CD4-positive, alpha-beta T cell treated with Interleukin-1 beta for 1 hour (primary cell): ENCODE measurements at places on chromosomes 5 and 9.

- no peak for DNase-seq
Measured at GRCh38 chr9:72983512-72984225, 30.8 kb upstream of the ALDH1A1 start.

- no peak for DNase-seq
Measured at GRCh38 chr5:90356622-90357021, 52.9 kb downstream of the CETN3 start.

GRCh38 chr5:172180936-172181335 lies 7.1 kb downstream of the STK10 start:
- peak; percentile 47 for DNase-seq

GRCh38 chr9:105114964-105115728 lies 129.3 kb upstream of the SLC44A1 start:
- peak; percentile 78 for DNase-seq

DNA sequence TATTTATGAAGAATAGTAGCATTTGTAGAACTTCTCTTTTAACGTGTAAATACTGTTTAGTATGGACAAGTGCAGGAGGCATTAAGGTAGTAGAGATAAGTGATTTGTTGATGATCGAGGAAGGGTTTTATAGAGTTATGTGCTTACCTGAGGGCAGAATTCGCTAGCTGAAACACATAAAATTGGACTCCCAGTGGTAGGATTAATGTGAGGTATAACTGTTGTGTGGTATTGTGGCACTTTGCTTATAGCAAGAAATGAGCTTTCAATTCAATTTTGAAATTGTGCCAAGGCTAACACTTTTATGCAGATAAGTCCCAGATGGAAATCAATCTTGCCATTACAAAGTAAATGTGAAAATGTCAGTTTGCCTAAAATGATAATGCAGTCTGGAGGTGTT lies 1.2 kb downstream of the AP3S1 start:
- no peak for DNase-seq

GRCh38 chr9:14406463-14406862 lies 92.5 kb upstream of the NFIB start:
- no peak for DNase-seq

DNA sequence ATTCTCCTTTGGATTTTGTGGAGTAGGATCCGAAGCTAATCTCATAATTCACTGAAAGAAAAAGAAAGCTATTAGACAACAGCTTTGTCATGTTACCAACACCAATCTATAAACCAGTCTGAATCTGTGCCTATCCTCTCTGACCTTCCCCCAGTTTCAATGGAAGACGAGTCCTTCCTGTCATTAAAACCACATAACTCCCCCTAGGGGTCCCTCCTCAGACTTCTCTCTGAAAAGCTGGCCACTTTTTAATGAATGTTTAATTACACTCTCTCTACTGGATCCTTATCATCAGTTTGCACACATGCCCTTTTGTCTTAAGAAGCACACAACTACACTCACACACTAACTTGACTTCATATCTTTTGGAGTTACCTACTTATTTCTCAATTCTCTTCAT lies 98.0 kb upstream of the TSLP start:
- no peak for DNase-seq

DNA sequence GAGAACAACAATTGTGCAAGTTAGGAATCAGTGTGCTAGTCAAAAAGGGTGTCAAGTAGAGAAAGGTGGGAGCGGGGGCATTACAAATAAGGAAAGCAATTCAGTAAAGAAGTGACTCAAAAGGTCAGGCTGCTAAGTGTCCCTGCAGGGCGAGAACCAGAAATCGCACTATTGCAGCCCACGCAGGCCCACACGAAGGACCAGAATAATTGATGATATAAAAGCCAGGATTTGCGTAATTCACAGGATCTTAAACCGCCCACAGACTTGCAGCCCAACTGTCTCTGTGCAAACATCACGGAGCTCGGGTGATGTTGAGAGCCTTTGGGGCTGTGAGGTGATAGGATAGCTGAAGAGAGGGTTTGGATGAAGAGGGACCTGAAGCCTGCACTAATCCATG lies 349.0 kb downstream of the BRINP1 start:
- DNase-seq = no peak

GRCh38 chr5:56734091-56734694 lies 81.2 kb upstream of the MAP3K1 start:
- DNase-seq = no peak

DNA sequence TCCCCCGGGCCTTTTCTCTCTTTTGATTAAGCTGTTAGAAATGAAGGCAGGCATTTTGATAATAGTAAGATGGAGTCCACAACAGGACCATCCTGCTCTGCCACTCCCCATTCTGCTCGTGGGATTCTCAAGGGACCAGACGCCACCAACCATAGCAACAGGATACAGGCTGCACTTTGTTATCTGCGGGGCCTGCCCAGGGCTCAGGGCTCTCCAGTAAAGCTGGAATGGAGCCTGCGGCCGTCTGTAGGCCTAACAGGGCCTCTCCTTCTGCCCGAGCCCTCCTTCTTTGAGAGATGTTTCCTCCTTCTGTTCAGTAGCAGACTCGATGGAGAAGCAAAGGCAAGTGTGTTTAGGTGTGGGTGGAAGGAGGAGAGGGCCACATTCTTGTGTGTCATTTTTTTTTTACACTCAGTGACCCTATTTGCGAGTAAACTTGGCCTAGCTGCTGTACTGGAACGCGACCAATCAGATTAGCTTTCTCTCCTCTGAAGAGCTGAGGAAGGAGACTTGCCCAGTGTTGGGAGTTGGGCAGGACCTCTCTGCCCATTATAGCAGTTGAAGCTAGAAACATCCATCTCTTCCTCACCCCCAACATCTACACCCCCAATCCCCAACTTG lies 8.9 kb upstream of the EPB41L4B start:
- DNase-seq = no peak

DNA sequence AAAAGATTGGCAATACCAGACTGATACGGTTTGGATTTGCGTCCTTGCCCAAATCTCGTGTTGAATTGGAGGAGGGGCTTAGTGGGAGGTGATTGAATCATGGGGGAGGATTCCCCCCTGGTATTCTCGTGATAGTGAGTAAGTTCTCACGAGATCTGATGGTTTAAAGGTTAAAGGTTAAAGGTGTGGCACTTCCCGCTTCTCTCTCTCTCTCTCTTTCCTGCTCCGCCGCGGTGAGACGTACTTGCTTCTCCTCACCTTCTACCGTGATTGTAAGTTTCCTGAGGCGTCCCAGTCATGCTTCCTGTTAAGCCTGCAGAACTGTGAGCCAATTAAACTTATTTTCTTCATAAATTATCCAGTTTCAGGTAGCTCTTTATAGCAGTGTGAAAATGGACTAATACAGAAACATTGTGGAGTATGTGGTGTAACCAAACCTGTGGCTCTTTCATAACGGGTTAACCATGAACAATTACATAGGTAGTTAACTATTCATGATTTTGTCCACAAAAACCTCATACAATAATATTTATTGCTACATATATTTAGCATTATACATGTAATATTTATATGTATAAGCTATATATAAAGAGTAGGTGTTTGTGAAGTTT lies 107.5 kb downstream of the ANXA1 start:
- no peak for DNase-seq

DNA sequence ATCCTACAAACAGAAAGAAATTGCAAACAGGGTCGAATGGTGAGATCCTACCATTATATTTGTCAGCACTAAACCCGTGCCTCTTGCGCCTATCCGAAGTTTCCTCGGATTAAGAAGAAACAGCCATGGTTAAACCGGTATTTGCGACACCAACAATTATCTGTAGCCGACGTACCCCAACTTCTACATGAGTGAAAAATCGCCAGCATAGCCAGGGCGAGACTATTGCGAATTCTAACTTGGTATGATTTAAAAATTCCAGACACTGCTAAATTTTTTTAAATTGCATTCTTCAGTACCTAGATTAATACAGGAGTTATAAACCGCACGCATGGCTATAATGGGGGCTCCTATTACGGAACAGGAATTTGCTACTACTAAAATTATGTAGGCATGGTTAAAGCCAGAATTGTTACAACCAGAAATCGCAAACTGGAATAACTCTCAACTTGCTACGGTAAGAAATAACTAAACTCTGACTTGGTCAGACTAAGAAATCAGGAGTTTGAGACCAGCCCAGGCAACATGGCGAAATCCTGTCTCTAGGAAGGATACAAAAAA lies 25.3 kb upstream of the ANXA2R start:
- peak; percentile 51 for DNase-seq

- DNase-seq = peak; percentile 23
Measured at GRCh38 chr9:93451849-93452709, 594 bp downstream of the FAM120A start.

GRCh38 chr9:101311758-101312420 lies 72.9 kb downstream of the BAAT start:
- no peak for DNase-seq

GRCh38 chr5:75234251-75234650 lies 2.4 kb downstream of the ANKRD31 start:
- no peak for DNase-seq

GRCh38 chr9:91421128-91421765 lies 2.4 kb downstream of the NFIL3 start:
- DNase-seq = no peak

GRCh38 chr9:99682870-99683269 lies 138.8 kb upstream of the NR4A3 start:
- peak; percentile 3 for DNase-seq

GRCh38 chr5:38339446-38339845 lies 81.1 kb downstream of the EGFLAM start:
- no peak for DNase-seq

GRCh38 chr5:135373736-135374515 lies 25.1 kb downstream of the MACROH2A1 start:
- no peak for DNase-seq

GRCh38 chr9:97280755-97281330 lies 26.6 kb upstream of the CCDC180 start:
- DNase-seq = no peak

DNA sequence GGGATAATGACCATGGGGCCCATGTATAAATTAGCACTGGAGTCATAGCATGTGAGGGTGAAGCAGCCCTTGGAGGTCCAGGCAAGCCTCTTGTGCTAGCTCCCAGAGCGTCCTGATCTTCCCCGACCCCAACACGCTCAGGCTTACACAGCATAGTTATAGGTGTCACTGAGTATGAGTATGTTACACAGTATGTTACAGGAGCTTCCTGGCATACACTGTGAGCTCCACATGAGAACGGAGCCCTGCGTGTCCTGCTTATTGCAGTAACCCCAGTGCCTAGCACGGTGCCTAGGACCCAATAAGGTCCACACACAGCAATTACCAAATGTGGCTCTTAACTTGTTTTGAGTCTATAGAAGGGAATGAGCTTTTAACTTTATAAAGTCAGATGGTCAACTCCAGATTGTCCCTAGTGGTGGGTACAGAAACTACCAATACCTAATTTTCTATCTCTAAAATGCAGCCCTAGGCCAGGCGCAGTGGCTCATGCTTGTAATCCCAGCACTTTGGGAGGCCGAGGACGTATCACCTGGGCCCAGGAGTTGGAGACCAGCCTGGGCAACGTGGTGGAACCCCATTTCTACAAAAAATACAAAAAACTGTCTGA lies 64.1 kb downstream of the PLAC8L1 start:
- no peak for DNase-seq

DNA sequence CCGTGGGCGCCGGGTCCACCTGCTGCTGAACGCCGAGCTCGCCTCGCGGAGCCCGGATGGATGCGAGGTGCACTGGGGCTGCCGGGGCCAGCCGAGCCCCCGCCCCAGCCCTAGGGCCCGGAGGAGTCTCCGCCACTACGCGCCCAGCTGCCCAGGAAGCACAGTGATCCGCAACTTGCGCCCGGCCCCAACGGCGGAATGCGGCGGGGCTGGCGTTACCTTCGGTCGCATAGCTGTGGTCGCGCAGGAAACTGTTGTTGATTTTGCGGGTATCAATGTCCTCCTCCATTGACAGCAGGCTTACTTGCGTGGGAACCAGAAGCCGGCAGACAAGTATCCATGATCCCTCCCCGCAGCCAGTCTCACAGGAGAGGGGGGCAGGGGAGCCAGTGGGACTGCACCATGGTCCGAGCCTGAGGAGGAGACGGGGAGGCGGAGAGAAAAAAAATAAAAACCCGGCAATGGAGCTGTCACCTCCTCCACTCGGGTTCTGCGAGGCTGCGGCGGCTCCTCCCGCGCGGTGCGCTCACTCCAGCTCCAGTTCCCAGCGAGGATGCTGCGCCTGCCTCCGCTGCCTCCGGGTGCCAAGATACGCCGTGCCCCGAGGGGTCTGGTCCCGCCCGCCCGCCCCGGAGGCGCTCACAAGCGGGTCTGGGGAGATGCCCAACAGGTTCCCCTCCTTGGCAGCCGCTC lies 628 bp downstream of the PPP2R2B start:
- peak; percentile 26 for DNase-seq

DNA sequence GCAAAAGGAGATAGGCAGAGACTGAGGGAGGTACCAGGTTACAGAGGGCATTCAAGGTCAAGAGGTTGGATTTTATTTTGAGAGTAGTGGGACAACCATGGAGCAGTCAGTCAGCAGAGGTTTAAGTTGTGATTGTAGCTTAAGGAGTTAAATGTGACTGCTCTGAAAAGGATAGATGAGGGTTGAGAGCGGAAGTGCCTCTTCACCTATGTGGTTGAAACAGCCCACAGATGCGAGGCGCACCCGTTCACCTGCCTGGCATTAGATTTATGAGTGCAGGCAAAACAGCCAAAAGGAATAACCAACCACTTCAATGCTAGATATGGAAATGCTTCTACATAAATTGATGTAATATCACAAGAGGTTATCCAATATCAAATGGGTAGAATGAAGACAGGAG lies 8.4 kb downstream of the ZNF474 start:
- peak; percentile 17 for DNase-seq

GRCh38 chr9:14341437-14342122 lies 27.6 kb upstream of the NFIB start:
- no peak for DNase-seq

- no peak for DNase-seq
Measured at GRCh38 chr9:108211411-108211955, 644.3 kb downstream of the ACTL7B start.

GRCh38 chr9:103798620-103799019 lies 295.5 kb upstream of the SMC2 start:
- DNase-seq = no peak

- DNase-seq = no peak
Measured at GRCh38 chr9:116644091-116644688, 42.9 kb upstream of the TRIM32 start.

DNA sequence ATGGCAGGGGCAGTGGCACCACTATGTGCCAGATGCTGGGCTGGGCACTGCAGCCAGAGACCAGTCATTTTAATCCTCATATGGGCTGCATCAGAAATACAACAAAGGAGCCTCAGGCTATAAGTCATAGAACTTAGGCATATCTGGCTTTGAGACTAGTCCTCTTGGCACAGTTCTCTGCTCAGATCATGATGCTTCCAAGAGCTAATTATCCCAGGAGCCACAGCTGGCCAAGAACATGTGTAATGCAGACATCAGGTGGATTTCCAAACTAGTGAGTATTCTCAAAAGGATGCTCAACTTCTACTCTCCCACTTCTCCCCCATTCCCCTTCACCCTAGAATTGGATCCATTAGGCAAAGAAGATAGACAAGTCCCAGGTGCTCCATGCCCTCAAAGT lies 562.2 kb upstream of the TRPC7 start:
- no peak for DNase-seq

- DNase-seq = no peak
Measured at GRCh38 chr5:77213601-77214000, 3.1 kb downstream of the PDE8B start.

GRCh38 chr5:142753116-142753631 lies 17.0 kb upstream of the ARHGAP26 start:
- DNase-seq = no peak
